Activated CD4-positive, alpha-beta T cell treated with anti-CD3 and anti-CD28 coated beads, Interleukin-2, amount 50 U/mL, for 1 hour (primary cell): ENCODE measurements at places on chromosomes 16 and 17.

DNA sequence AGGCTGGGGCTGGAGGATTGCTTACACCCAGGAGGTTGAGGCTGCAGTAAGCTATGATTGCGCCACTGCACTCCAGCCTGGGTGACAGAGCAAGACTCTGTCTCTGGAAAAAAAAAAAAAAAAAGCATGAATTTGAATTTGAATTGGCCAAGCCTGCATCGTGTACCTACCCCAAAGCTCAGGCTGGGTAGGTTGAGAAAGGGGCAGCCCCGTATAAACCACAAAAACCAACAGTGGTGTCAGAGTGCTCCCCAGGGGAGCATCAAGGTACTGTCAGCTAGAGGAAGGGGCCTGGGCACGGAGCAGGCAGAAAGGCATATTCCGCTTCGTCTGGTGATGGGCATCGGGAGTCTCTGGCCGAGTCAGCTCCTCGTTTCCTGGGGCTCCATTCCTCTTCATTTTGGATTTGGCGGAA is 40.9 kb downstream of the RAP1GAP2 start:
- DNase-seq, result peak; percentile 34

DNA sequence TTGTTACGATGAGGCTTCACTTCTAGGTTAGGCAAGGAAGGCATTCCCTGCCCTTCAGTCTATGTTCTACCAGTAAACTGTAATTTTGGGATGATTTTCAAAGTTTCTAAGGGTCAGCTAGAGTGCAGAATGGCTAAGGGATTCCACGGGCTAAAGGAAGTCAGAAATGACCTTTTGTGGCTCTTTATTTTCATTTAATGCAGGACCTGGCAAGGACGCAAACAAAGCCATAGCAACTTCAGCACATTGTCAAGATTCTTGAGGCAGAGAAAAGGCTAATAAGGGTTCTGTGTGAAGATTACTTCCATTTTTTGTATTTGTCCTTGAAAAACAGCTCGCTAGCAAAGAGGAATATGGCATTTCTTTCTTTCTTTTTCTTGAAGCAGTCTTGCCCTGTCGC is 76.6 kb downstream of the STX8 start:
- DNase-seq, result no peak

- no peak for DNase-seq
Observed at GRCh38 chr16:10885246-10885645, 8.2 kb downstream of the CIITA start.

DNA sequence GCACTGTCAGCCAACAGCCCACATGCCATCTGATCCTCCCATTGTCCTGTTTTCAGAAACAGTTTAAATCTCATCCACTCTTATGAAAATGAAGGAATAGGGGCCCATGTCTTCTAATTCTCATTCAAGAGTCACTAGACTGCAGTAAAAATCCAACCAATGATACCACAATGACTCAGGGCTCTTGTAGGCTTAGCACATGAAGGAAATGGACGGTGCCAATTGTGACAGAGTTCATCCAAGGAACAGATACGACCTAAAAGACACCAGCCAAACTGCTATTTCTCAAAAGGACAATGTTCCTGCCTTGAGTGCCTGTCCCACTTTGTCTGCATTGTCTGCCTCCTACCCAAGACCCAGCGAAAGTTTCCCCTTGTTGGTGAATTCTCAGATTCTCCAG is 204.8 kb upstream of the COX10 start:
- DNase-seq, result no peak

GRCh38 chr17:52376137-52376536 is 217.6 kb upstream of the CA10 start:
- DNase-seq, result no peak

DNA sequence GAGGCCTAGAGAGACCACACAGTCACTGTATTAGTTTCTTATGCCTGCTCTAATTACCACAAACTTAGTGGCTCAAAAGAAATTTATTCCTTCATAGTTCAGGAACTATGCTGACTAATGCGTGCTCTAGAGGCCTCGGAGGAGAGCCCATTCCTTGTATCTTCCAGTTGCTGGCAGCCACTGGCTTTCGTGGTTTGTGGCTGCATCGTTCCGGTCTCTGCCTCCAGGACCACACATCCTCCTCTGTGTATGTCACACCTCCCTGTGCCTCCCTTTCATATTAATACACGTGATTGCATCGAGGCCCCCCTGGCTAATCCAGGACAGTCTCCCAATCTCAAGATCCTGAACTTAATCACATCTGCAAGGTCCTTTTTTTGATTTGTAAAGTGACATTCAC is 16.9 kb upstream of the MYLK3 start:
- no peak for DNase-seq

GRCh38 chr17:58233543-58233942 is 4.8 kb upstream of the LPO start:
- no peak for DNase-seq
